Upper lobe of right lung (tissue), 1 donor: ENCODE measurements at places on chromosomes 1 and 21. TPM values are rescaled to one million over a fixed set of nuclear protein-coding genes. Genes with fewer than 3 reads are reported as not detected.

Gene RGSL1
- total RNA-seq: not detected

Gene SH2D5
- total RNA-seq: 0.52 TPM

GRCh38 chr1:59379371-59379728 is 82.5 kb downstream of the FGGY start:
- no peak for DNase-seq

- no peak for DNase-seq
Observed at GRCh38 chr1:93177991-93178390, 2.2 kb downstream of the TMED5 start.

DNA sequence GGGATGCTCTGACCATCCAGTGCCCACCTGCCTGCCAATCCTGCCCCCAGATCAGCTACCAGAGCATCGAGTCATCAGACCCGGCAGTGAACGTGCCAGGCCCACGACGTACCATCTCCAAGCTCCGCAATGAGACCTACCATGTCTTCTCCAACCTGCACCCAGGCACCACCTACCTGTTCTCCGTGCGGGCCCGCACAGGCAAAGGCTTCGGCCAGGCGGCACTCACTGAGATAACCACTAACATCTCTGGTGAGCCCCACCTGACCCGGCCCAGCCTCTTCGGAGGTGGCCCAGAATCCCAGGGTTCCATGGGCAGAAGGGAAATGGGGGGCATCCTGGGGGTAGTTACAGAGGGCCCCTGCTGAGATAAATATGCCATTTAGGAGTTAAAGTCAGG is 43.1 kb downstream of the PTPRU start:
- DNase-seq: no peak

- DNase-seq: no peak
Observed at GRCh38 chr1:175887981-175888428, 144.6 kb upstream of the TNR start.

- DNase-seq: no peak
Observed at GRCh38 chr1:231233735-231234417, 7.1 kb upstream of the GNPAT start.

GRCh38 chr1:207034208-207034607 is 1.7 kb upstream of the C1orf116 start:
- no peak for DNase-seq

- no peak for DNase-seq
Observed at GRCh38 chr1:155794605-155795245, 62.3 kb downstream of the GON4L start.
